ENCODE measurements at places on chromosomes 1 and 21.

- DNase-seq: no peak
These were observed 289.5 kb downstream of the KIF26B start for GRCh38 chr1:245444147-245444828.

- no peak for DNase-seq
These were observed 235.3 kb downstream of the FAF1 start for GRCh38 chr1:50724626-50725286.

GRCh38 chr1:152013664-152014237, 20.1 kb upstream of the S100A10 start:
- no peak for DNase-seq

GRCh38 chr1:15260418-15261154, 13.6 kb downstream of the FHAD1 start:
- no peak for DNase-seq

- no peak for DNase-seq
These were observed 1.5 kb upstream of the PRDX6 start for GRCh38 chr1:173475564-173476196.

DNA sequence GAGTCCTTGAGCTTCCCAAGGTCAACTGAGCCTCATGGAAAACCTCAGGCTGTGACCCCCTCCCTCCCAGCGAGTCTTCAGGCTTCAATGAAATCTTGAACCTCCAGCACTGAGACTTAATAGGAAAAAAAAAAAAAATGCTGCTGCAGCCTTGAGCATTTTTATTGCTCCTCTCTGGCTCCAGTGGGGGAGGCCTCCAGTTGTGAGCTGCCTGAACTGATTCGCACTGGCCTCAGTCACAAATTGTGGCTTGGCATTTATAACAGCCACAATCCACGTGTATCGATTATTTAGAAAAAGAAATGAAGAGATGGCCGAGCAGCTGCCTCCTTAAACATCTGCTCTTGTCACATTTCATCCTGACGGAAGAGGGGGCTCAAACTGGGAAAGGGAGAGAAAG, 173.0 kb downstream of the PRDM2 start:
- no peak for DNase-seq

DNA sequence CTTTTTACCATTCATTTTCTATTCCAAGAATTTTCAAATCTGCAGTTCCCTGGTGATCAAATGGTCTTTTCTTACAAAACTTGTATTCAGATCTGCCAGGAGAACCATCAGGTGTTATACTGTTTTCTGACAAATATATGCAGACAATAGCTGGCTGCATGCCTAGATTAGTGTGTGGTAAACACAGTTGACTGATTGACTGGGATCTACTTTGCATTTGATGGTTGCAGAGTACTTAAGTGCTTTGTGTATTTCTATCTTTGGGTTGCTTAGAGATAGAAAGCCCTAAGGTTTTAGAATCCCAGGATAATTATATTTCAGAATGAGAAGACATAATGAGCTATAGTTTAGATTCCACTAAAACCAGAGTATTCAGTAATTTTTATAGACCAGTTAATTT, 102.0 kb upstream of the CHODL start:
- DNase-seq: no peak

DNA sequence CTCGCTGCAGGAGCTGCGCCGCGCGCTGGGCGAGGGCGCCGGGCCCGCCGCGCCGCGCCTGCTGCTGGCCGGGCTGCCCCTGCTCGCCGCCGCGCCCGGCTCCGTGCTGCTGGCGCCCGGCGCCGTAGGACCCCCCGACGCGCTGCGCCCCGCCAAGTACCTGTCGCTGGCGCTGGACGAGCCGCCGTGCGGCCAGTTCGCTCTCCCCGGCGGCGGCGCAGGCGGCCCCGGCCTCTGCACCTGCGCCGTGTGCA, 730 bp downstream of the OLIG1 start:
- no peak for DNase-seq

DNA sequence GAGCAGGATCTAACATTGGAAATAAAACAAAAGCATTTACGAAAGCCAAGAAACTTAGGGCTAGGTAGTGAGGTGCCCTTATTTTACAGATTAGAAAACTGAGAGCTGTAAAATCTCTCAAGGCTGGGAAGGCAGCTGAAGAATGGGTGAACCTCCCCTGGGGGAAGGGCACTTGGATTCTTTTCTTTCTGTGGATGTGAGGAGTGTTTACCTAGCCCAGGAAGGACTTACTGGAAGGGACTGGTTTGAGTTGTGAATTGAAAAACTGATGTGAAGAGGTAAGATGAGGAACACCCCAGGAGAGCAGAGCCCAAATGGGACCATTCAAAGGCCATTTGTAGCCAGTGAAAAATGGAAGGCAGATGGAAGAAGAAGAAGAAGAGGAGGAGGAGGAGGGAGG, 74.7 kb upstream of the NGF start:
- DNase-seq: no peak

DNA sequence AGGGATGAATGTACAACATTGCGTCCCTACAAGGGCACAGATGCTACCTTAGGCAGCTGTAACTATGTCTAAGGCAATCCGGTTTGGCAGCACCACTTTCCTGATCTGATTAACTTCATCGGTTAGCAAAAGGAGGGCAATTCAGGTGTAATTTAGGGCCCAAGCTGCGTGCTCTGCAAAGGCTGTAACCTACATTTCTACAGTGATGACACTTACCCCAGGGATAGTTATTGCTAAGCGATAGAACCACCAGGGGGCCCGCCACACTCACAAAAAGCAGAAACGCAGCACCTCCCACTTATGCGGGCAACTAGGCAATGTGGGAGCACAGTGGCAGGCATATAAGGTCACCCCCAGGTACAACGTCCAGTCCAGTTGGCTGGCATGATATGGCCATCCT, 113.5 kb downstream of the GDAP2 start:
- DNase-seq: no peak

- no peak for DNase-seq
These were observed 8.8 kb upstream of the TSPEAR start for GRCh38 chr21:44720170-44720569.

GRCh38 chr1:11874258-11874562, 15.5 kb upstream of the NPPB start:
- DNase-seq: no peak

DNA sequence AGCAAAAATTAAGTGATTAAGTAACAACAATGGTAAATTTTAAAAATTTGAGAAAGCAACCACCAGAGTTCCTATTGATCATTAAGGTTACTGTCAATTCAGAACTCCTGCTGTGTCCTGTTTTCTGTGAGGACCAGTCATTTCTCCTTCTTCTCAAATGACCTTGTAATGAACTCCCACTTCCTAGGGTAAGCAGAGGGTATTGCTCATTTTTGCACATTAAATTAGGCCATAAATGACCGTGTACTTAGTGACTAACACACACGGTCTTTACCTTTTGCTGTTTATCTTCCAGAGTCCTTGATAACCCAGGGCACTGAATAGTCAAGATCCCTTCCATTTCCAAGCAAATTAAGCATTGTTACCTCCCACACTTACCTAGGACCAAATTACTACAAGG, 227.5 kb upstream of the LYPLAL1 start:
- DNase-seq: no peak

DNA sequence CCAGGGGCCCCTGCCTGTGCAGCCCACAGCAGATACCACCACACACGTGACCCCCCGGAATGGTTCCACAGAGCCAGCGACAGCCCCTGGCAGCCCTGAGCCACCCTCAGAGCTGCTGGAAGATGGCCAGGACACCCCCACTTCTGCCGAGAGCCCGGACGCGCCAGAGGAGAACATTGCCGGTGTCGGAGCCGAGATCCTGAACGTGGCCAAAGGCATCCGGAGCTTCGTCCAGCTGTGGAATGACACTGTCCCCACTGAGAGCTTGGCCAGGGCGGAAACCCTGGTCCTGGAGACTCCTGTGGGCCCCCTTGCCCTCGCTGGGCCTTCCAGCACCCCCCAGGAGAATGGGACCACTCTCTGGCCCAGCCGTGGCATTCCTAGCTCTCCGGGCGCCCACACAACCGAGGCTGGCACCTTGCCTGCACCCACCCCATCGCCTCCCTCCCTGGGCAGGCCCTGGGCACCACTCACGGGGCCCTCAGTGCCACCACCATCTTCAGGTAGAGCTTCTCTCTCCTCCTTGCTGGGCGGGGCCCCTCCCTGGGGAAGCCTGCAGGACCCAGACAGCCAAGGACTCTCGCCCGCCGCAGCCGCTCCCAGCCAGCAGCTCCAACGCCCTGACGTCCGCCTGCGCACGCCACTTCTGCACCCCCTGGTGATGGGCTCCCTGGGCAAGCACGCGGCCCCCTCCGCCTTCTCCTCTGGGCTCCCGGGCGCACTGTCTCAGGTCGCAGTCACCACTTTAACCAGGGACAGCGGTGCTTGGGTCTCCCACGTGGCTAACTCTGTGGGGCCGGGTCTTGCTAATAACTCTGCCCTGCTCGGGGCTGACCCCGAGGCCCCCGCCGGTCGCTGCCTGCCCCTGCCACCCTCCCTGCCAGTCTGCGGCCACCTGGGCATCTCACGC, 51.0 kb downstream of the COL18A1 start:
- DNase-seq: no peak

DNA sequence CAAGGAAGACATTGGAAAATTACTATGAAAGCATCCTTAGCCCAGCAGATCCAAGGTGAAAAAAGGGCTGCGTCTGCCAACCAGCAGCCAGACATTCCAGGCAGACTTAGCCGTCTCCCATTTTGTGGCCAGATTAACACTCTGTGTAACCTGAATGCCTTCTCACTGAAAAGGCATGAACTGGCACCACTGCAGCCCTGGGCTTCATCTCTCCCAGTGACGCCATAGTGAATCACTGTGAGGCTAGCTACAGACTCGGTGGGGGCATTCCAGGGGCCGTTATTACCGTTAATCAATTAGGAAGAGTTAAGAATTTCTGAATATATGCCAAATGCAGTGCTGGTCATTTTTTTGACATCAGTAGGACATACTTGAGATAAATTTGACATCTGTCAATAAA, 627.4 kb downstream of the LMO4 start:
- no peak for DNase-seq

DNA sequence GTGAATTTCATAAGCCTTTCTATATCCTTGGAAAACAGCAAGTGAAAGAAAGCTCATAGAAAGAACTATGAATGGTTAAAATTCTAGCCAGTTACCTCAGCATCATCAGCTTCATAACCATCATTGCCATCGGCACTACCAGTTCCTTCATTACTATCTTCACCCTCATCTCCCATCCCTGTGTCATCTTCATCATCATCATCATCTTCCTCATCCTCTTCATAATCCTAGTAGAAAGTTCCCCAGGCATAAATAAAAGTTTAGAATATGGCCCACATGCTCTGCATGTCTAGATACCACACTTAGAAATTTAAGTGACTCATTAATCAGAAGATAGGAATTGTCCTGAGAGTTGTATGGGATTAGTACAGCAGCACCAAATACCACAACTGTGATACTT, 49.0 kb downstream of the TPR start:
- no peak for DNase-seq

DNA sequence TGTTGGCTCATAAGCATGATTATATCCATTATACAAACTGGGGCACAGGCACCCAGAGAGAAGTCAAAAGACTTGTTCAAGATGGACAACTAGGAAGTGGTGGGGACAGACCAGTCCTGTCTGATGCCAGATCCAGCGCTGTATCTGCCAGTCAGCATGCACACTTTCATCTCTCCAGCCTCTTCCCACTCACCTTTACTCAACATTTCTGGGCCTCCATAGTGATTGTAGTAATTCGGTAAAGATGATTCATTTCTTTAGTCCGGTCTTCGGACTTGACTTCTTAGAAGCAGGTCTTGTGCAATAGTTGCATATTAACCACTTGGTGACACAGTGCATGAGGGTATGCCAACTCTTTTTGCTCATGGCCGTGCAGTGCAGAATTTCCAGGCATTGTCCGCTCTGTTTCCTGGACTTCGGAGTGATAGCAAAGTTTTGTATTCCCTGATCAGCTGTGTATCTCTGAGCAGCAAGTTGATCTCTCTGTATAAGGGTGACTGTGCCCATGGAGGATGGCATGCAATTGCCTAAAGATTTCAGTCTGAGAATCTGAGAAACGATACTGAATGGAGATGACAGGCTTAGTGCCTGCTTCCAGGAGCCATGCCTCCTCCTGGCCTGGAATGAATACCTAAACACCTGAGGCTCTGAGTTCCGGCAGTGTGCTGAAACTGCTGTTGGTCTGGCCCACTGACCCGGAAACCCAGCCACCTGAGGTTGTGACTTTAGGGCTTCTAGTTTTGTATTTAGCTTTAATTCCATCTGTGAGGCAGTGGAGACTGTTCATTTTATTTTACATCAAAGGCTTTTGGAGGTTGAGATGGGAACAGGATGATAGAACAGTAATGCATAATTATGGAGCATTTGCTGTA, 39.0 kb downstream of the GALNT2 start:
- DNase-seq: no peak

DNA sequence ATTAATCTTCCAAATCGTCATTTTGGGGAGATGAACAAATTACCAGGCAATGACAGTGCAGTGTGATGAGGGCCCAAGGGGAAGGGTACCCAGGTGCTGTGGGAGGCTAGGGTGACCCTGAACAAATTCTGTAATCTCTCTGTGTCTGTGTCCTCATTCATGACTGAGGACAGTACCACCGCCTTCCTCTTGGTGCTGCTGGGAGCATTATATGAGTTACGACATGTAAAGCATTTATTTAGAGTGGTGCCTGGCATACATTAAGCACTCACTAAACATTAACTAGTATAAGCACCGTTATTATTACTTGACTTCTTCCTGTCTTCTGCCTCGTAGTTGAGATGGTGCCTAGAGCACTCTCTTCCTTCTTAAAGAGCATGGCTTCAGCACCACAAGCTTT, 468.2 kb upstream of the VAMP3 start:
- no peak for DNase-seq

- DNase-seq: no peak
These were observed 139.5 kb downstream of the PAPPA2 start for GRCh38 chr1:176602388-176603004.

- DNase-seq: no peak
These were observed 534 bp downstream of the KCNH1 start for GRCh38 chr1:211133393-211133835.

DNA sequence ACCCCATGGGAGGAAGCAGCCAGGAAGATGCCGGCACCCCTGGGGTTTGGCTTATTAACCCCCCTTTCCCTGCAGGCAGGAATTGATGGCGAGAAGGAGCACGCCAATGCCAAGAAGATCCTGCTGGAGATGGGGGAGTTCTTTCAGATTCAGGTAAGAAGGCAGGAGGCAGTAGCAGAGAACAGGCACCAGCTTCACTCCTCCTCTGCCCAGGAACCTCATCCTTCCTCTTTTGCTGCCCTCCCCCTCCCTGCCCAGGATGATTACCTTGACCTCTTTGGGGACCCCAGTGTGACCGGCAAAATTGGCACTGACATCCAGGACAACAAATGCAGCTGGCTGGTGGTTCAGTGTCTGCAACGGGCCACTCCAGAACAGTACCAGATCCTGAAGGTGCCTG, 1.2 kb upstream of the RUSC1 start:
- DNase-seq: no peak

DNA sequence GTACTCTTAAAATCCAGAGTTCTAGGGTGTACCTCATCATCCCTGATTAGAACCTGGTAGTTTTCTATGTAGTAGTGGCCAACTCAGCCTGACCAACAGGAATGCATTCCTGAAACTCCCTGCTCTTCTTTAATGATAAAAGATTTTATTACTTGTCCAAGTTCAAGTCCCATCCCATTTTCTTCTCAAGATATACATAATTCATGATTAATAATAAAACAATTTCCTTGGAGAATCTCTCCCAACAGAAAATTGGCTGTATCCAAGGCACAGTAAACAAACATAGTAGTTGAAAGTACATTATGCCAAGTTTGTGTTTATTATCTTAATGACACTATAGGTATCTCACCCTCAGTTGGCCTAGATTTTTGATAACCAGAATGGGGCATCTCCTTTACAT, 714.1 kb upstream of the ADAMTS5 start:
- DNase-seq: no peak

Data from mesothelial cell of epicardium (in vitro differentiated cells).